ENCODE measurements at places on chromosomes 5 and 9. TPM values are rescaled to one million over a fixed set of nuclear protein-coding genes. Genes with fewer than 3 reads are reported as not detected.

- no peaks in the 10 kb centered on the region for H3K4me1 ChIP-seq
- no peak overlapping the region for H3K27ac ChIP-seq
- DNase-seq = no peak
Observed at GRCh38 chr9:112175796-112176315, 759 bp upstream of the SUSD1 start.

DNA sequence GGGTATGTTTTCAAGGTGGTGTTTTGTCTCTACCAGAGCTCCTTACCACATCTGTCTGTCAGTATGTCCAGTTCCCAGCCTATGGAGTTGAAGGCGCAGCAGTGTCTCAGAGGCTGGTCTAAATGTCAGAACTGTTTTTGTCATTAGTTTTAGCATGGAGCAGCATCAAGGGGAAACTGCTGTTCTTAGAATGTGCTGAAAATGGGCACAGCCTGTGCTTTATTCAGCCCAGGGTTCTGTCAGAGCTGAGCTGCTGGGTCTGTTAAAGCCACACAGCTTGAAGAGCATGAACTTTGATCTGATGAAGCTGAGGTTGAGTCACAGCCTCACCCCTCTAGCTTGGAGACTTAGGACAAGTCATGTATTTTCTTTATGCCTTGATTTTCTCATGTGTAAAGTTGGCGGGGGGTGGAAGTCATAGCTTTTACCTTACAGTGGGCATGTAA lies 71.9 kb downstream of the RALGPS1 start:
- no peaks in the 10 kb centered on the region for H3K27me3 ChIP-seq
- no peaks in the 10 kb centered on the region for H3K36me3 ChIP-seq
- no peaks in the 10 kb centered on the region for H3K4me1 ChIP-seq
- no peak overlapping the region for H3K27ac ChIP-seq

GRCh38 chr9:70362952-70363351 lies 51.5 kb downstream of the KLF9 start:
- H3K27me3 ChIP-seq = no peaks in the 10 kb centered on the region
- no peaks in the 10 kb centered on the region for H3K36me3 ChIP-seq
- no peak overlapping the region for H3K4me3 ChIP-seq
- DNase-seq = no peak

DNA sequence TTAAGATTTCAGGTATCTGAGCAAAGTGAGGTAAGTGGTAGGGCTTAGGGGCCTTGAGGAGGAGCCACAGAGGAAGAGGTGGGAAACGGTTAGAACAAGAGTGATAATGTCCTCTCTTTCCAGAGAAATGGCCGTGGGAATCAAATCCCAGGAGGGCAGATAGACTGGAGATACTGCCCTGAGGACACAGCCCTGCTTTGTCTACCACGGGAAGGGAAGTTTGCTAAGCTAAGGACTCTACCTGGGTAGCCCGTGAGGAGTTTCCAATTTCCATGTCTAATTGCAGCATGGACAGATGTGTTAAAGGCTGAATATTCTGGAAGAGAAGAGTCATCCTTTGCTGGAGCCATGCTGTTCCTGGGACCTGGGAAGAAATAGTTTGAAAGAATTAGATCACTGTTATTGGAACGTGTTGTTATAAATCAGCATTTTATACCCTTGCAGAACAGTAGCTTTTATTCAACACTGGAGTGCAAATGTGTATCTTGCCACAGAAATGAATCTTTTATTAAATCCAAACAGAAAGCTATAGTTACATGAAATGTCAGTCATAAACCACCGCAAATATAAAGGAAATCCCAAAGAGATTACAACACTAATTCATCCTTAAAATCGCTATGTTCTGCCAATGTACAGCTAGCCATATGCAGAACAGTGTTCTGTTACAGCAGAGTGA lies 133.2 kb upstream of the LHFPL2 start:
- no peaks in the 10 kb centered on the region for H3K27me3 ChIP-seq
- H3K36me3 ChIP-seq = no peaks in the 10 kb centered on the region
- no peak for DNase-seq
- H3K4me3 ChIP-seq = no peak overlapping the region
- H3K4me1 ChIP-seq = no peaks in the 10 kb centered on the region

DNA sequence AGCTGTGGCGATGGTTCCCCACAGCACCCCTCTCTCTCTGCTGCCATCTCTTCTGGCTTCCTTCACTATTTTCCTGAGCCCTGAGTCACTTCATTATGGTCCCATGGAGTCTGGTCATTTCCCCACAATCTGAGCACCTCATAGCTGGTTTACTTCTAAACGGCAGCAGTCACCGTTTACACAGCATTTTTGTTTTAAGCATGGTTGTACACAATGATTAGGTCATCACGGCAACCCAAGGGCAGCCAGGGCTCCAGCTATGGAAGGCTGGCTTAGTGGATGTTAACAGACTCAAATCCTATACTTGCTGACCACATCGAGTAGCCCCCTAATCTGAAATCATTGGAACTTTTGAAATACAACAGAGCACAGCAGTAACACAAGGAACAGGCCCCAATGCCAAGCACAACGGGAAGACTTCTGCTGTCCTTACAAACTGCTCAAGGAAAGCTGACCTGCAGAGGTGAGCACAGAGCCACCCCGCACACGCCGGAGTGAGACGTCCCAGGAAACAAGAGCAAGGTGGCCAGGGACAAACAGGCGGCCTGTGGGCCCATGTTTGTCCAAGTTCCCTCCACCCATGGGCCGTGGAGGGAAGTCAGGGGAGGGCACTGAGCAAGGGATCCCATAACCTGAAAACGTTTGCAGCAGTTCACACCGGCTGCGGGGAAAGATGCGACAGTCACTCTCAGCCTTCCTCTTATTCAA lies 22.9 kb downstream of the CAMSAP1 start:
- no peaks in the 10 kb centered on the region for H3K36me3 ChIP-seq
- no peak for DNase-seq
- H3K27ac ChIP-seq = no peak overlapping the region

GRCh38 chr5:55865831-55866230 lies 14.7 kb downstream of the IL31RA start:
- H3K27ac ChIP-seq = no peak overlapping the region
- H3K36me3 ChIP-seq = no peaks in the 10 kb centered on the region
- no peak for DNase-seq

- no peaks in the 10 kb centered on the region for H3K4me1 ChIP-seq
- no peak overlapping the region for H3K4me3 ChIP-seq
- no peaks in the 10 kb centered on the region for H3K27me3 ChIP-seq
- no peak for DNase-seq
- no peaks in the 10 kb centered on the region for H3K36me3 ChIP-seq
Observed at GRCh38 chr5:94645053-94645452, 26.6 kb downstream of the SLF1 start.

- no peak overlapping the region for H3K4me3 ChIP-seq
- H3K36me3 ChIP-seq = no peaks in the 10 kb centered on the region
- H3K27ac ChIP-seq = peak overlapping the region; percentile 48
- no peaks in the 10 kb centered on the region for H3K4me1 ChIP-seq
- no peaks in the 10 kb centered on the region for H3K27me3 ChIP-seq
Observed at GRCh38 chr5:72388646-72389045, 68.5 kb downstream of the PTCD2 start.

- no peaks in the 10 kb centered on the region for H3K4me1 ChIP-seq
- H3K4me3 ChIP-seq = no peak overlapping the region
- H3K27me3 ChIP-seq = no peaks in the 10 kb centered on the region
- no peak for DNase-seq
- H3K27ac ChIP-seq = peak overlapping the region; percentile 53
Observed at GRCh38 chr9:13900449-13900848, 413.5 kb downstream of the NFIB start.

GRCh38 chr9:120912958-120913646 lies 13.5 kb downstream of the TRAF1 start:
- no peaks in the 10 kb centered on the region for H3K36me3 ChIP-seq
- DNase-seq = no peak
- H3K4me3 ChIP-seq = no peak overlapping the region
- no peaks in the 10 kb centered on the region for H3K27me3 ChIP-seq

DNA sequence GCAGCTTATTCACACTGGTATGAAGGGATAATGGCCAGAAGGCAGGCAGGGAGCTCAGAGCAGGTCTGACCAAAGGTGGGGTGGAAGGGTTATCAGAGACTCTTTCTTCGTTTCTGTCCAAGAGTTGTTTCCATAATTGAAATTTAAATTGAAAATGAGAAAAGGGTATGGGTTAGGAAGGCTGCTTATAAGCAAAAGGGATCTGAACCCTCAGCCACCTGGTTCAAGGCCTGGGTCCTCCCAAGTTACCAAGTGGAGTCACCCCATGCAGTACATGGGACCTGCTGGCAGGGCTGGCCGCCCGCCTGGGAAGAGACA lies 17.8 kb downstream of the EEIG1 start:
- no peak overlapping the region for H3K4me3 ChIP-seq
- H3K27me3 ChIP-seq = no peaks in the 10 kb centered on the region
- no peaks in the 10 kb centered on the region for H3K36me3 ChIP-seq
- H3K27ac ChIP-seq = peak overlapping the region; percentile 91

- no peak for DNase-seq
- H3K27me3 ChIP-seq = no peaks in the 10 kb centered on the region
- no peaks in the 10 kb centered on the region for H3K36me3 ChIP-seq
- no peak overlapping the region for H3K4me3 ChIP-seq
- H3K27ac ChIP-seq = no peak overlapping the region
Observed at GRCh38 chr5:168171901-168172759, 119.3 kb upstream of the WWC1 start.

- H3K27ac ChIP-seq = peak overlapping the region; percentile 39
- no peaks in the 10 kb centered on the region for H3K36me3 ChIP-seq
- no peak overlapping the region for H3K4me3 ChIP-seq
- DNase-seq = no peak
- no peaks in the 10 kb centered on the region for H3K27me3 ChIP-seq
Observed at GRCh38 chr5:143128412-143129071, 274.9 kb downstream of the NR3C1 start.

DNA sequence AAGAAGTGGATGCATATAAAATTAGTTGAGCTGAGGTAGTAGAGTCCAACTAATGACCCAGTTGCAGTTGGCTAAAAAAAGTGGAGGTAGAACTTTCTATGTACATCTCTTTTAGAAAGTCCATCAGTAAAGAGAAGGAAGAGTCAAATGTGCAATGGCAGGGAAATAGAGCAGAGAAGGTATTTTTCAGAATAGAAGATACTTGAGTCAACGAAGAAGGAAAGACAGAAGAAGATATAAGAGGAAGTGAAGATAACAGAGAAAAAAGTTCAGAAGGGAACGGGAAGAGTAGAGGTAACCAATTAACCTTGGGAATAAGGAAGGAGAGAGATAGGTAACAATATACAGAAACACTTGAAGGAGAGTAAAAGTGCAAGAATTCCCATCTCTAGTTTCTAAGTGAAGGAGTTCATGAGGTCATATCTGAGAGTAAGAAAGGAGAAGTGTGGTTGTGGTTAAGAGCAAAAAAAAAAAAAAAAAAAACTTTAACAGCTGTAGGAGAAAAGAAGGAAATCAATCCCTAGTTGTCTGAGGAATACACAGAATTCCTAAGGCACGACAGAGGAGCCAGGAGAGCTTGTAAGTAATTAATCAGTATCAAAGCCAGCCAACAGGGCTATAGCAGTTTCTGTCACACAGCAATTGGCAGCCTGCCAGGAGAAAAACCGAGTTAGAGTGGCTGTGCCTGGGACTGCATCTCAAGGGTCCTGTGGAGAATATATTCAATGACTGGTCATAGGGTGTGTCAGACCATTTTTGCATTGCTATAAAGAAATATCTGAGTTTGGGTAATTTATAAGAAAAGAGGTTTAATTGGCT lies 61.0 kb downstream of the ARL15 start:
- H3K4me1 ChIP-seq = no peaks in the 10 kb centered on the region
- H3K27ac ChIP-seq = no peak overlapping the region
- no peak for DNase-seq
- no peaks in the 10 kb centered on the region for H3K36me3 ChIP-seq
- no peak overlapping the region for H3K4me3 ChIP-seq

DNA sequence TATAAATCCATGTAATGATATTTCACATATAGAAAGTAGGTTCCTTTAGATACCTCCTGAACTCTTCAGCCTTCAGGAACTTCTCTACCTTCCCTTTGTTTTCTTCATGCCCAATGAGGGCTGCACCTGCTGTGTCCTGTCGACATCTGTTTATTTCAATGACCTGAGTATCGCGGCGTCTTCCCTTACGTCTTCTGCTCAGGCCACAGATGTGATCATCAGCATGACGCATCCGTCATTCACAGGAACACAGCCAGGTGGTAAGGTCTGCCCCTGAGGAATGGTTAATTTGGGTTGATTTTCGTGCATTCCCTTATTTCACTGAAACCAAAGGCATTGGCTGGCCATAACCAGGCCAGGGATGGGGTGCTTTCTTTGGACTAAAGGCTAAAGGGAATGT lies 217.1 kb downstream of the MED10 start:
- no peaks in the 10 kb centered on the region for H3K4me1 ChIP-seq
- no peak overlapping the region for H3K27ac ChIP-seq
- H3K4me3 ChIP-seq = no peak overlapping the region
- no peak for DNase-seq

GRCh38 chr9:134606951-134607731 lies 34.5 kb upstream of the COL5A1 start:
- H3K27me3 ChIP-seq = no peaks in the 10 kb centered on the region
- H3K36me3 ChIP-seq = no peaks in the 10 kb centered on the region
- H3K4me3 ChIP-seq = no peak overlapping the region
- H3K27ac ChIP-seq = no peak overlapping the region
- no peaks in the 10 kb centered on the region for H3K4me1 ChIP-seq

DNA sequence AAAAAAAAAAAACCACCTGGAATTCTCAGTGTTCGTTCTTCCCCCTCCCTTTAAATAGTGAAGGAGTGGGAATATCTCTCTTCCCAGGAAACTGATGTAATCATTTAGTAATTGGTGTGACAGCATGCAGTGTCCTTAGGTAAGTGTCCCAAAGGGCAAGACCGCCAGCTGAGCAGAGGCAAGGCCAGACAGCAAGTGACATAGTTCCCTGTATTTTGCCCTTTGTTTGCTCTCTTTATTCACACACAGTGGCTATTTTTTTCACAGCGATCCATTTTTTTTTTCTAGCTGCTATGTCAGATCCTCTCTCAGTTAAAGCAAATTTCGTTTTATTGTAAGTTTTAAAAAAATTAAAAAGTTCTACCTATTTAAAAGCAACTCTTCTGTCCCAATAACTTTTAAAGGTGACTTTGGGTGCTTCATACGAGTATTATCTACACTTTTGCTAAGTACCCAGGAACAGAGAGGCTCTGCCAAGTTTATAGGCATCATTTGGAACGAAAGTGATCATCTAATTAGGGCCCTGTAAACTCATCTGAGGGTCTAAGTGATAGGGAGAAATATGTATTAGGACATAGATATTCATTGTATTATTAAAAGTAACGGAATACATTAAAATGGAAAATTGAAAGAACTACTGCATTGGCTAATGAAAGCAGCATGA lies 98.2 kb upstream of the ALDH1A1 start:
- DNase-seq = no peak
- no peak overlapping the region for H3K4me3 ChIP-seq
- H3K27ac ChIP-seq = peak overlapping the region; percentile 39
- H3K27me3 ChIP-seq = no peaks in the 10 kb centered on the region
- H3K4me1 ChIP-seq = no peaks in the 10 kb centered on the region
- H3K36me3 ChIP-seq = no peaks in the 10 kb centered on the region

GALNT12 gene
- total RNA-seq = 9.3 TPM

CDX1 gene
- total RNA-seq = 0.41 TPM

ACSL6 gene
- total RNA-seq = not detected

FOXI1 gene
- total RNA-seq = not detected

AHRR gene
- total RNA-seq = 0.26 TPM

SURF6 gene
- total RNA-seq = 19.3 TPM

ZDHHC11B gene
- total RNA-seq = 0.62 TPM
